Activated CD4-positive, alpha-beta memory T cell treated with anti-CD3 and anti-CD28 coated beads for 36 hours (primary cell): ENCODE measurements at places on chromosomes 2 and 18. TPM values are rescaled to one million over a fixed set of nuclear protein-coding genes. Genes with fewer than 3 reads are reported as not detected.

Gene MARS2
- 11.4 TPM for total RNA-seq

Gene LAMA1
- total RNA-seq = not detected

Gene DYSF
- total RNA-seq = not detected

Gene L3MBTL4
- 0.31 TPM for total RNA-seq

Gene PNKD
- total RNA-seq = 19.4 TPM
